Activated T-cell treated with anti-CD3 and anti-CD28 coated beads for 4 hours (primary cell): ENCODE measurements at places on chromosomes 3 and 15.

DNA sequence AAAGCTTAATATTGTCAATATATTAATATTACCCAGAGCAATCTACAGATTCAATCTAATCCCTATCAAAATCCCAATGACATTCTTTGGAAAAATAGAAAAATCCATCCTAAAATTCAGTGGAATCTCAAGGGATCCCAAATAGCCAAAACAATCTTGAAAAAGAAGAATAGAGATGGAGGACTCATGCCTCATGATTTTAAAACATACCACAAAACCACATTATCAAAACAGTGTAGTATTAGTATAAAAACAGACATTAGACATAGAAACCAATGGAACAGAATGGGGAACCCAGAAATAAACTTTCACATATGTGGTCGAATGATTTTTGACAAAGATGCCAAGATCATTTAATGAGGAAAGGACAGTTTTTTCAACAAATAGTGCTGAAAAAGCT, 14.6 kb downstream of the NEK4 start:
- DNase-seq, result no peak

DNA sequence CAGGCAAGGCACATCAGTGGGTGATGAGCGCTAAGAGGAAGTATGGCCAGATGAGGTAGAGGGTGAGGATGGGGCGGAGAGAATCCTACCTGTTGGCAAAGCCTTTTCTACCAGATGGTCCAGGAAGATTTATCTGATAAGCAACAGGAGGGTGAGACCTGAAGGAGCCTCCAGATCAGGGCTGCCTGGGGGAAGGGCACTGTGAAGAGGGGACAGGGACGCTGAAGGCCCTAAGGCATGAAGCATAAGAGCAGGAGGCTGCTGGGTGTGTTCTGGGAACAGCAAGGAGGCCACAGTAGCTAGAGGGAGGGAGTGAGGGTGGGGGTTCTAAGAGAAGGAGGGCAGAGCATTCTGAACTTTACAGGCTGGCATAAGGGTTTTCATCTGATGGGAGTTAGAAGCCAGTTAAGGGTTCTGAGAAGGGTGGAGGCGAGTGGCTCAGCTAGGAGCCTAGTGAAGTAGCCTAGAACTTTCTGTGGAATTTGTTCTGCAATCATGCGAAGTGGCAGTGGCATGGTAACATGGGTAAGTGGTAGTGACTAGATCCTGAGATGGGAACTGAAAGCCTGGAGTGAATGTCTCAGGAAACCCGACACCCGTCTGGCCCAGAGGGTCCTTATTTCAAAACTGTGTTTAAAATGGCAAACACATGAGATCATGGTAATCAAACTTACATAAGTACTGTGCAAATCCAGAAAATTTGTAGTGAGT, 29.9 kb downstream of the CGNL1 start:
- DNase-seq, result no peak

GRCh38 chr15:68636256-68636655, 57.5 kb downstream of the CORO2B start:
- no peak for DNase-seq

GRCh38 chr15:39585389-39585841, 4.5 kb downstream of the THBS1 start:
- no peak for DNase-seq

GRCh38 chr15:90459368-90459767, 70.4 kb upstream of the CRTC3 start:
- DNase-seq, result no peak
